ENCODE measurements at places on chromosomes 5 and 9. TPM values are rescaled to one million over a fixed set of nuclear protein-coding genes. Genes with fewer than 3 reads are reported as not detected.

Gene MARCOL
- total RNA-seq: not detected

Gene FRMD3
- total RNA-seq: 0.11 TPM

Gene SLC34A1
- not detected for total RNA-seq

Gene IL5
- total RNA-seq: not detected

Gene LRRC19
- under 0.01 TPM for total RNA-seq

Gene CATSPER3
- 0.13 TPM for total RNA-seq

Gene ZNF474
- total RNA-seq: 0.26 TPM

Measured in articular chondrocyte of knee joint (primary cell).